ENCODE measurements at places on chromosomes 2 and 18.

GRCh38 chr2:237698358-237698694, 70.9 kb downstream of the LRRFIP1 start:
- no peak for DNase-seq

- peak; percentile 42 for DNase-seq
Observed at GRCh38 chr18:48475635-48476549, 62.9 kb upstream of the CTIF start.

- DNase-seq: peak; percentile 24
Observed at GRCh38 chr18:66682855-66683322, 79.0 kb upstream of the CDH19 start.

GRCh38 chr2:195543902-195544894, 112.8 kb upstream of the SLC39A10 start:
- DNase-seq: no peak

GRCh38 chr2:217363470-217363869, 503.6 kb upstream of the TNP1 start:
- no peak for DNase-seq

- no peak for DNase-seq
Observed at GRCh38 chr2:202147775-202148174, 74.7 kb downstream of the KIAA2012 start.

DNA sequence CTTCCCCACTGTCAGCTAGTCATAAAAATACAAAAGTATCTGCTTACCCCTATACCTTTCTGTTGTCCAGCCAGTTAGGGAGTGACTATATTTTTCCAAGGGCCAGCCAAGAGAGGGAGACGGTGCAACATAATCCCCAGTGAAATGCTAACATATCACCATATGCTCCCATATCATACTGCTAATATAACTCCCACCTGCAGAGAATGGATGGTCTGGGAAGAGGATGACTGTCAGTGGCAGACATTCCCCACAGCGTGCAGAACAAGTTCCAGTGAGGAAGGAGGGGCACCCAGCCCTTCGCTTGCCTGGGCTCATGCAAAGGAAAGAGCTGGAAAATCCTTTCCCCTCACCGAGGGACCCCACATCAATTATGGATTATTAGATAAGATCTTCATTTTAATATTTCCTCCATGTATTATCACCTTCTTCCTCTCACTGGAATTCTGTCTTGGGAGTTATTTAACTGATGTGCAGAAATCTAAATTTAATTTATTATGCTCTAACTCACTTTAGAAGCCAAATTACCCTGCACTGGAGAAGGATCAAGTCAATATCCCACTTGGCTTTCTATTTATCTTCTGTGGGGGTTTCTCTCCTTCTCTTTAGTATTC, 135.6 kb downstream of the GALNT14 start:
- peak; percentile 56 for DNase-seq

- DNase-seq: no peak
Observed at GRCh38 chr2:127163921-127164320, 56.2 kb downstream of the CYP27C1 start.

- DNase-seq: no peak
Observed at GRCh38 chr18:58076052-58076451, 32.0 kb downstream of the NEDD4L start.

DNA sequence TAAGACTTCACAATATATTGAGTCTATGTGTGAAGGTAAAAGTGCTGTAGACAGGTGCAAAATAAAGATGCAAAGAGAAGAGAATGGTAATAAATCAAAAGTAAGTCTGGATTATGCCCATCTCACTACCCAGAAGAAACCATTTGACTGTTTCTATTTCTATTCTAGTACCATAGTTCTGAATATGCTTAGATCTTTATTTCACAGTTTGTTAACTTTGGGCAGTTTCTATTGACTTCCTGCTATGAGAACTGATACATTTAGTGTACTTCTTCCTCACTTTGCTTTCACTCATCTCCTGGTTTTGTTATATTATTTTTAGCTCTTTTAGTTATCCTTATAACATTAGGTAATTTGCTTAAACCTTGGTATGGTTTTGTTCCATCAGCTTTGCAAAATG, 94.9 kb downstream of the HS1BP3 start:
- DNase-seq: no peak

GRCh38 chr2:162091325-162092007, 17.5 kb upstream of the DPP4 start:
- DNase-seq: no peak

GRCh38 chr18:58887613-58887963, 22.9 kb downstream of the ZNF532 start:
- no peak for DNase-seq

- no peak for DNase-seq
Observed at GRCh38 chr2:17538022-17538843, 2.3 kb upstream of the VSNL1 start.

- no peak for DNase-seq
Observed at GRCh38 chr18:3924455-3924854, 474.5 kb downstream of the TGIF1 start.

GRCh38 chr2:232228332-232228731, 150.2 kb upstream of the ALPP start:
- no peak for DNase-seq

DNA sequence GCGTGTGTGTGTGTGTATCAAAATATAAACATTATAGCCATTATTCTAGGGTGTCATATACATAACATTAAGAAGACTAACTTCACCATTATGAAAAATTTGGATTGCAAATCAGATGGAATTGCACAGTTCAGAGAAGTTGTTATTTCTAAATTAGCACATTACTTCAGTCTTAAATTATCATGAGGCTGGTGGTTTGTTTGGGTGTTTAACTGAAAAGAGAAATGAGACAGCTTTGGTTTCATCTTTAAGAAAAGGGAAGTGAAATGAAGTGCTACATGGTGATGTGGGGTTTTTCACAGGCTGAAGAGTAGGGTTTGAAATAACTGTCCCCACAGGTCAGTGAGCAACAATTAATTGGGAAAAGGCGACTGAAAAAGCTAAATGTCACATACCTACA, 161.2 kb upstream of the XIRP2 start:
- no peak for DNase-seq

DNA sequence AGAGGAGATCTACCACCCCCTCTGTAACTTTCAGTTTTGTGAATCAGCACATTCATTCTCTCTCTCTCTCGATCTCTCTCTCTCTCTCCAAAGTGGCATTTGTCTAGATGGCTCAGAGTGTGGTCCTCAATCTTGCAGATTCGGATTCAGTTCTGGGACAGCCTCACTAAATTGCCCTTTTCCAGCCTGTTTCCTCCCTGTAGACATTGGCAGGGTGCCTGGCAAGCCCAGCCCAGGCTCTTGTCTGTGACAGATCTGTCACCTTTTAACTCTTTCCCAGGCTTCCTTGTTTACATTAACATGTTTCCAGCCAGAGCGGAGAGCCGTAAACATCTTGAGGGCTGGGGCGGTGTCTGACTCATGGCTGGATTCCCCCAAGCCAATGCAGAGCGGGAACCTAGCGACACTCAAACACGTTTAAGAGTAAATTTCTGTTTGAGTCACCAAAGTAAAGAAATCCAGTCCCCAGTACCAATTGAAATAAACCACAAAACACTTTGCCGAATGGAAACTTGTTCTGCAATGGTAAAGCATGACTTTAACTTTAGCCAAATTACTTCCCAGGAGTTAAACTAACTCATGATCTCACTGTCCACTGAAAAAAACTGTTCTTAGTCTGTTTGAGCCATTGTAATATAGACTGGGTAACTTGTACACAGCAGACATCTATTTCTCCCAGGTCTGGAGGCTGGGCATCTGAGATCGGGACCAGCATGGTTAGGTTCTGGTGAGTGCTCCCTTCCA, 6.6 kb upstream of the CYP27C1 start:
- no peak for DNase-seq

DNA sequence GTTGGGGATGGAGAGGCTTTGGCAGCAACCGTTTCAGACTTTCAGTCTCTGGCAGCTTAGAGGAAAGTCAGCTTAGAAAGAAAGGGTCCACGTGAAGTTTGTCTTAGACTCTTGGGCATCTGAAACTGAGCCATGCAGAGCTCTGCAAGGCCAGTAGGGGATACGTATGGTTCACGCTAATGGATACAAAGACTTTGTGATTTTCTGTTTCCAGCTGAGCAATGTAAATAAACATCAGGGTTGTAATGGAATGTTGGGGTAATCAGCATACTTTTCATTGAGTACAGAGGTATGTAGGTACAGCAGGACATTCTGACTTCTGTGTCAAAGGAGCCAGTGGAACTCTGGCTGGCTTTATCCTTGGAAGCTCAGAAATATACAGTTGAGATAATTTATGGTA, 31.0 kb downstream of the RALB start:
- no peak for DNase-seq
